Skeletal muscle tissue (tissue), 5 donors: ENCODE measurements at places on chromosomes 3 and 15. TPM values are rescaled to one million over a fixed set of nuclear protein-coding genes. Genes with fewer than 3 reads are reported as not detected.

Gene TMC3
- total RNA-seq, result not detected

Gene CRABP1
- total RNA-seq, result 8.9 TPM

Gene PRR20G
- not detected for total RNA-seq

Gene SRGAP3
- 15.7 TPM for total RNA-seq

Gene CDCP1
- under 0.01 TPM for total RNA-seq

Gene ZNF197
- total RNA-seq, result 11.5 TPM

Gene CD86
- 3.7 TPM for total RNA-seq

Gene RAB6B
- 1.6 TPM for total RNA-seq

Gene PIERCE2
- total RNA-seq, result 0.52 TPM

Gene GOLGA6A
- 1.0 TPM for total RNA-seq

Gene SEMA4B
- 7.8 TPM for total RNA-seq

Gene PSMD6
- total RNA-seq, result 70.5 TPM

Gene NLGN1
- 5.7 TPM for total RNA-seq

Gene CRYGS
- 1.0 TPM for total RNA-seq

Gene CYP8B1
- not detected for total RNA-seq

Gene MFGE8
- 35.0 TPM for total RNA-seq

Gene FAM81A
- total RNA-seq, result 0.52 TPM

Gene DPPA2
- total RNA-seq, result not detected

Gene ANKRD63
- not detected for total RNA-seq

Gene UROC1
- total RNA-seq, result not detected

Gene ALG1L2
- total RNA-seq, result 3.7 TPM

Gene GLDN
- total RNA-seq, result 3.7 TPM

Gene KLF15
- total RNA-seq, result 2.6 TPM

Gene PLA1A
- total RNA-seq, result not detected

Gene PLEKHO2
- 16.7 TPM for total RNA-seq

Gene ACAN
- total RNA-seq, result 13.6 TPM

Gene PLSCR5
- total RNA-seq, result not detected

Gene TEX55
- not detected for total RNA-seq

Gene CDV3
- 121 TPM for total RNA-seq

Gene ERICH6
- not detected for total RNA-seq

Gene GUCA1C
- total RNA-seq, result not detected

Gene LRRIQ4
- total RNA-seq, result not detected

Gene PYGO1
- total RNA-seq, result 10.4 TPM

Gene LMAN1L
- total RNA-seq, result not detected

Gene CCDC54
- not detected for total RNA-seq

Gene IL5RA
- total RNA-seq, result not detected

Gene TIMP4
- 4.7 TPM for total RNA-seq

Gene CPA3
- 5.2 TPM for total RNA-seq

Gene CHCHD6
- total RNA-seq, result 8.9 TPM

Gene HCLS1
- total RNA-seq, result 9.4 TPM

Gene SIAH2
- total RNA-seq, result 26.1 TPM

Gene ZNF620
- total RNA-seq, result 2.1 TPM

Gene CISH
- total RNA-seq, result 4.7 TPM

Gene SEC62
- total RNA-seq, result 25.1 TPM

Gene FAIM
- total RNA-seq, result 12.5 TPM
